NCI-H1092 (cell line): ENCODE measurements at places on chromosomes 3 and 15.

DNA sequence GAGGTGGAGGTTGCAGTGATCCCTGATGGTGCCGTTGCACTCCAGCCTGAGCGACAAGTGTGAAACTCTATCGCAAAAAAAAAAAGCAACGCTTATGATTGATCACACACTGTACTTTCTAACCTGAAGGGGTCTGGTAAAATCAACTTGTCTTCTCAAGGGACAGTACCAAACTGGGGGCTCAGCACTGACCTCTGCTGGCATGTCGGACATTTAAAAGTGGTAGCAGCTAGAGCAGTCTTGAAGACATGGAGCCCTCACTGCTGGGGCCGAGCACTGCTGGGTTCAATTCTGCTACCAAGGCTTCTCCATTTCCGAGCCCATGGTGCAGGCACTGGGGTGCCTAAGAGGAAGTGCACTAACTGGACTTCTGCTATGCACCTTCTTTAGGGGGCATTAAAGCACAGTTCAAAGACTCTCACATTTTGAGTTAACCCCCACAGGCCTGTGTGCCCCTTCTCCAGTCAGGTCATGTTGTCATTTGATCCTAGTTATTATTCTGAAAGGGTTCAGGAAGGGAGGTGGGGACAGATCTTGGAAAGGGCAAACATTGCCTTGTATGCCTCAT is 26.4 kb upstream of the LAMP3 start:
- no peak for DNase-seq

- DNase-seq, result no peak
These were observed 133.5 kb downstream of the FBLN2 start for GRCh38 chr3:13682331-13683013.

GRCh38 chr3:57036952-57037351 is 23.5 kb upstream of the SPATA12 start:
- DNase-seq, result no peak

DNA sequence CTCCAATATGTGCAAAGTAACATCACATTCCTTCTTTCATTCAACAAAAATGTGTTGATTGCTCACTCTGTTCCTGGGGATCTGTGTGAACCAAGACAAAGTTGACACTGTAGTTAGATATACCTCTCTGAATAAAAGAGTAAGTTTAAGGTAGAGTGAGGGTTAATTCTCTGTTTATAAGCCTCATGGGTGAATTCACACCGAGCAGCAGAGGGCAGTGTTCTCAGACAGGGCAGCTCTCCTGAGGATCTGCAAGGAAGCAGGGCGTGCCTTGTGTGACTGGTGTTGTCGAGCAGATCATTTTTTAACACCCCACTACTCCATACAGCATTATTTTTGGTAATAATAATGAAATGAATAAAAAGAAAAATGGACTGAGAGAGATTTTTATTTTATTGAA is 34.4 kb downstream of the PAQR9 start:
- DNase-seq, result no peak
